ENCODE measurements at places on chromosomes 5 and 9.

- no peak for DNase-seq
Measured at GRCh38 chr9:134570711-134571325, 70.8 kb upstream of the COL5A1 start.

GRCh38 chr5:14491015-14491915, 90.3 kb upstream of the OTULINL start:
- DNase-seq = no peak

GRCh38 chr5:146851133-146851532, 27.4 kb downstream of the PPP2R2B start:
- DNase-seq = no peak

DNA sequence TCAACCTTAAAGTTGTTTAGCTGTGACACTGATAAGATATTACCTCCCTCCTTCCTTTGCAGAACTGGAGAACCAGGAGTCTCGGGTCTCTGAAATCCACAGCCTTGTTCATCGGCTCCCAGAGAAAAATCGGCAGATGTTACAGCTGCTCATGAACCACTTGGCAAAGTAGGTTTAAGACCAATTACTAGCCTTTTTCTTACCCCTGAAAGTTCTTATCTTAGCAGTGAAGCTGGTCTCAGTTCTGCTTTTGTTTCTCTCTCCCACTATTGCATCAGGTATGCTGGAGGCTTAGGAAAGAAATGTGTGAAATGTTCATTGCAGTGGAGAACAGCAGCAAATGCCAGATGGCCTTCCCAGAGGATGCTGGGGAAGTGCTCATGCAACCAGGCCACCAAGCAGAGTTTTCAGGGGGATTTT, 287.4 kb downstream of the ARHGAP26 start:
- DNase-seq = no peak

DNA sequence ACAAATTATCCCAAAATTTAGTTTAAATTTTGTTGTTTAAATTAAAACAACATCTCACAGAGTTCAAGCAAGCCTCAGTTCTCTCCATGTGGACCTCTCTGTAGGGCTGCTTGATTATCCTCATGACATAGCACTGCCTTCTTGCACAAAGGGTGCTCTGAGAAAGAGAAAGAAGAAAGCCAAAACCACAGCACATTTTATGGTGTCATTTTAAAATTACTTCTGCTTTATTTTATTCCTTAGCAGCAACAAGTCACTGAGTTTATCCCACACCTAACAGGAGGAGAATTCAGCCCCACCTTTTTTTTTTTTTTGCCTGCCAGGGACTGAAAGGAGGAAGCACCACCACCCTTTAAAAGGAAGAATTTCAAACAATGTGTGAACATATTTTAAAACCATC, 12.8 kb upstream of the KCNV2 start:
- DNase-seq = no peak

DNA sequence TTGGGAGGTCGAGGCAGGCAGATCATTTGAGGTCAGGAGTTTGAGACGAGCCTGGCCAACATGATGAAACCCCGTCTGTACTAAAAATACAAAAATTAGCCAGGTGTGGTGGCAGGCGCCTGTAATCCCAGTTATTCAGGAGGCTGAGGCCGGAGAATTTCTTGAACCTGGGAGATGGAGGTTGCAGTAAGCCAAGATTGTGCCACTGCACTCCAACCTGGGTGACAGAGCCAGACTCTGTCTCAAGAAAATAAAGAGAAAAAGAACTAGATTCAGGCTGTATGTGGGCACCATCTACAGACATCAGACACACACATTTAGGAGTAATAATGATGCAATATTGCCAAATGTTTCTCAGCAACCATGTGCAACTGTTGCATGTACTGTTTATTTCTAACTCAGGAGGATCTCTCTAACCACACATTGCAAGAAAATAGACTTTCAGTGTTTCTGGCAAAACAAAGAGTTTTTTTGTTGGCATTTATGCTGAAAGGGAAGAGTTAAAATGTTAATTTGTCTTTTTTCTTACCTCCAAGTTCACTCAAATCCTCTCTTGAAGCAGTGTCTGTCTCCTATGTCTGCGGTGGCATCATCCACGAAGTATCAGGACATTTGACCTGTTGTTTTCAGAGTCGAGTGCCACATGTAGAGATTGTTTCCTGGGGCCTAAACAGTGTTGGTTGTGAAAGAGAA, 5.1 kb upstream of the ORM1 start:
- DNase-seq = no peak

- DNase-seq = no peak
Measured at GRCh38 chr9:85054017-85054416, 384.5 kb downstream of the NTRK2 start.

DNA sequence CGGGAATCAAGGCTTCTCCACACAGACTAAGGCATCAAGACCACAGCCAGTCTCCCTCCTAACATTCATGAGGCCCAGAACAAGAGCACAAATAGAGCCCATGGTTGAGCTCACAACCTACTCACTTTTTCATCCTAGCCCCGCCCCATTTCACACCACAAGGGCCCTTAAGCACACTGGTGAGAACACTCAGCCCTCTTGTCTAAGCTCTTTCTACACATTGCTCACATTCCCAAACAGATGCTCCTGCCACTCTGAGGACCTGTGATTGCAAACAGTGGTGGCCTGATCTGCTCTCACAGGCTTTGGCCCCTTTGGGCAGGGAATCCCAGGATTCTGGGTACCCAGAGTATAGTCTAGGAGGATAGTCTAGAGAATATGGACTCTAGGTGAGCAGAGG, 54.0 kb downstream of the FEM1C start:
- DNase-seq = no peak

- DNase-seq = no peak
Measured at GRCh38 chr5:154849264-154849785, 1.1 kb downstream of the FAXDC2 start.

DNA sequence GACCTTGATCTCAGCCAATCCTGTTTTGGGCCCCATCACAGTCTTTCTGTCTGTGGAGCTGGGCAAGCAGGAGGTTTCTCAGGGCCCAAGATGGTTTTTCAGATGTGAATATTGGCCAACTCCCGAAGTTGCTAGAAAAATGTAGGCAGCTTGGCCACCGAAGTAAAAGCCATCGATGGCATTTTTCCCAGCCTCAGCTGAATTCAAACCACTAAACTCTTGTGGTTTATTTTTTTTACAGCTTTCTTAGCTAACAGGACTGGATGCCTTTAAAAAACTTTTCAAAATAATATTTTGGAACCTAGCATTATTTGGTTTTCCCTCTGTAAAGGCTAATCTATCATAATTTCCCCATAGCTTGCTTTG, 102.5 kb upstream of the ERCC6L2 start:
- DNase-seq = no peak

- DNase-seq = no peak
Measured at GRCh38 chr5:103745353-103746065, 182.9 kb upstream of the NUDT12 start.

GRCh38 chr9:6552033-6552432, 93.5 kb downstream of the GLDC start:
- no peak for DNase-seq

- DNase-seq = no peak
Measured at GRCh38 chr5:113505181-113505580, 8.3 kb upstream of the YTHDC2 start.

GRCh38 chr9:71783120-71783523, 14.8 kb upstream of the CEMIP2 start:
- no peak for DNase-seq

DNA sequence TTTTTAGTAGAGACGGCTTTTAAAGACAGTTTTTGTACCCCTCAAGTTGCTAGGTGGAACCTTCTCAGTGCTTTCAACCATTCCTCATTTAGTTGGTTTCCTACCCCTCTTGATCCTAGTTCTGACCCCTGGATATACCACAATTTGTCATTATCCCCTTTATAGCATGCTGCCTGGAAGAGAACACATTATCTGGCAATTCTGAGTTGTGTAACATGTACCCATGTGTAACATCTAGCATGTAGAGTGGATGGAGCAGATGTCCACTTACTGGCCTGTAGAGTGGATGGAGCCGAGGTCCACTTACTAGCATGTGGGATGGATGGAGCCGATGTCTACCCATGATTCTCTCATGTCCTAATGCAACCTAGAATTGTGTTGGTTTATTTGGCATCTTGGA, 7.5 kb downstream of the SLC36A1 start:
- no peak for DNase-seq

- DNase-seq = no peak
Measured at GRCh38 chr5:98713027-98713426, 60.4 kb upstream of the RGMB start.

GRCh38 chr5:60185231-60186099, 291.9 kb upstream of the PDE4D start:
- no peak for DNase-seq

DNA sequence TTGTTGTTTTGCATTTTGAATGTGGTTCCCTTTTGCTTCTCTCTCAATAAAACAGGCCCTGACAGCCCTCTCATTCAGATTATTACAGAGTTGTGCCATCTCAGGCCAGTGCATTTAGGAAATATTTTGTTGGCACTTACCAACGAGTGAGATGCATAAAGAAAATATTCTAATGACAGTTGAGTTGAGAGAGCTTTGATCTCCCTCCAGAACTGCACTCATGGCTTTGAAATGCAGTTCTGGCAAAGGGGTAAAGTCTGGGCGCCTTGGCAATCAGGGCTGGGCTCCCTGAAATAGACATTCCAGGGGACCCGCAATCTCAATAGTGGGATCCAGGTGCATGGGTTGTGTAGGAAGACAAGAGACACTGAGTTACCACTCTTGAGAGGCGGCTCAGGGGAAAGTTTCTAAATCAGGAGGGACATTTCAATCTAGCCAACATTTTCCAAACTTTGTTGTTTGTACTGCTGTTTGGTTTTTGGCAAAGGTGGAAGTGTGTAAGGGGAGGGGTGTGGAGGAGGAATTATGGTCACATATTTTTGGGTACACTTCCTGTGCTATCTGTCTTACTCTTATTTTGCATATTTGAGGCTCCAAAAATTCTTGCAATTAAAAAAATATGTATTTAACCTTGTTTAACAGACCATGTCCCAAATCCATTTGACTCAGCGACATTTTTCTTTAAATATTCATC, 48.8 kb downstream of the PAPPA start:
- DNase-seq = no peak
